ENCODE measurements at places on chromosomes 13 and 19.
A peak's percentile ranks its signal among the peaks of the same experiment; 100 is the strongest.

DNA sequence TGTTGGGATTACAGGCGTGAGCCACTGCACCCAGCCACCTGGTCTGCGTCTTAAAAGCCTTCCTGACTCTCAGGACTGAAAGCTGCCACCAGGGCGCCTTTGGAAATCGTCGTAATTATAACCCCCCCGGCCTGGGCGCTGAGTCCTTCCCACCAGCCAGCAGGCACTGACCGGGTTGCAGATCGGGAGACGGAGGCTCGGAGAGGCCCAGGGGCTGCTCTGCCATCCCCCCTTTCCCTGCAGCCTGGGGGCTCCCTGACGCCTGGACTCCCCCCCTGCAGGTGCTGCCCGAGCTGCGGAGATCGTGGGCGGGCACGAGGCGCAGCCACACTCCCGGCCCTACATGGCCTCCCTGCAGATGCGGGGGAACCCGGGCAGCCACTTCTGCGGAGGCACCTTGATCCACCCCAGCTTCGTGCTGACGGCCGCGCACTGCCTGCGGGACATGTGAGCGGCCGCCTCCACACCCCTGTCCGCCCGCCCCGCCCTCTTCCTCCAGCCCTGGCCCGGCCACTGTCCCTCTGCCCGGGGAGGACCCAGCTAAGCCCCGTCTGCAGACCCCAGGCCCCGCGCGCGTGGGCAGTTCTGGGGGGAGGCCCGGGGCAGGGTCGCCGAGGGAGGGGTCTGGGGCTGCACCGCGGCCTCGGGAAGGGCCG lies 2.5 kb downstream of the PRTN3 start:
- no peak for DNase-seq

- no peak for DNase-seq
Observed at GRCh38 chr13:28496188-28496564, 1.2 kb upstream of the FLT1 start.

- DNase-seq: no peak
Observed at GRCh38 chr13:31008400-31009115, 76.1 kb downstream of the TEX26 start.

DNA sequence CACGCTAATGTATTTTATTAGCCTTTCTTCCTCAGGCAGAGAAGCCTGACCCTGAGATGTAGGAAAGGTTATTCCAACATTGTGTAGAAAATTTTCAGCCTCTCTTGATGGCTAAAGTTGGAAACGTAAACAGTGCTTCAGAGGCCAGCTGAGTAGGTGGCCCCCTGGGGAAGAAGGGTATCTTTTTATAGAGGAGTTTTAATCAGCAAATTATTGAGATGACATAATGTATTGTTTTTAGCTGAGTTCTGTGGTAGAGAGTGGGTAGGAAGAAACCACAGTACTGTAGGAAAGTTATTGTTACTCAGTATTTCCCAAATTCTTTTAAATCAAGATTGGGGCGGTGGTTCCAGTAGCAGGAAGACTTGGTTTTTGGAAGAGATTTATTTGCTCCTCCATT lies 268.8 kb downstream of the DLEU7 start:
- DNase-seq: no peak

DNA sequence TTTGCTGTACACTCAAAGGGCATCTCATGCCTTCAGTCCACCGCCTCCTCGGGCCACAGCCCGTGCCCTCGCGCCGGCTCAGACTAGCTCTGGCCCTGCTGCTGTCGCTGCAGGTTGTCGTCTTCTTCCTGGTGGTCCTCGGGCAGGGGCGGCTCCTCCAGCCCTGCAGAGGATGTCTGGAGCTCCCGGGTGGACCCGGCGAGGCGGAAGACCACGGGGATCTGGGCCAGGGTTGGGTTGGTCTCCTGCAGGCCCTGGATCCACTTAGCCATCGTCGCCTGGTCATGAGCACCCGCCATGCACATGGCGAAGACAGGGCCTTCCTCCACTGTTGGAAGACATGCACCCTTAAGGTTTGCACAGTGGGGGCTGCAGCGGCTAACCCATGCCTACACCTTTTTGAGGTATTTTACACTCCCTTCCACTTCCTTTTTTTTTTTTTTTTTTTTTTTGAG lies 489 bp upstream of the ZNF653 start:
- DNase-seq: no peak

DNA sequence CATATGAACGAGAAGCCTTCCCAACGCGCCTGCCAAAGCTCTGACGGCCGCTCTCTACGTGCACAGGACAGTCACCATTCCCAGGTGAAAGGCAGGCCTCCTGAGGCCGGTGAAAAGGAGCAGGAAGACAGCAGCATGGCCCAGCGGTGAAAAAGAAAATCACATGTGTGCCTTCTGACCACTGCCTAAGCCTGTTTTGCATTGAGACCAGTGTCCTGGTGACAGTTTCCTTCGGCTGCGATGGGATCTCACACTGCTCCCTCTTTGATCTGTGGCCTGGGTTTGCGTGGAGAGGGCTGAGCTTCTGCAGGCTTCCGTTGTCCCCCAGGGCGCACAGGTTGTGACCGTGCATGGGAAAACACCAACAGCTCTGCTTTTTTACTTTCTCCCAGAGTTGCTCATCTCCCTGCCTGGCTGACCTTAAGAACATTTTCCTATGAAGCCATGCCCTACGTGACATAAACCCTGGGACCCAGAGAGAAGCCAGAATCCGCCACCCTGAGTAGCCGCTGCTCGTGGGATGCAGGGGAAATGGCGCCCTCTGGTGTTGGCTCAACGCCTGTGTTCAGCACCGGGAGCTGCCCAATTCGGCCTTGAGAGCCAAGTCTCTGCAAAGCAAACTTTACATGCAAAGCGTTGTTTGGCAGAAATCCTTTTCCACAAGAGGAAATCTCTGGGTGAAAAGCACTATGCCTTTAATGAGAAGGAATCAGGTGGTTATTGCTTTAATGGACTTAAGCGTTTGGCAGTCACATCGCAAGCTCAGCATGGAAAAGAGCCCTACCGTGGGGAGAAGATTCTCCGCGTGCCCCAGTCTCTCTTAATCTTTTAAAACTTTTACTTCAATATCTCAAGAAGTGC lies 112.2 kb upstream of the GPR12 start:
- DNase-seq: peak; percentile 62
